ENCODE measurements at places on chromosomes 4 and X. TPM values are rescaled to one million over a fixed set of nuclear protein-coding genes. Genes with fewer than 3 reads are reported as not detected.

DNA sequence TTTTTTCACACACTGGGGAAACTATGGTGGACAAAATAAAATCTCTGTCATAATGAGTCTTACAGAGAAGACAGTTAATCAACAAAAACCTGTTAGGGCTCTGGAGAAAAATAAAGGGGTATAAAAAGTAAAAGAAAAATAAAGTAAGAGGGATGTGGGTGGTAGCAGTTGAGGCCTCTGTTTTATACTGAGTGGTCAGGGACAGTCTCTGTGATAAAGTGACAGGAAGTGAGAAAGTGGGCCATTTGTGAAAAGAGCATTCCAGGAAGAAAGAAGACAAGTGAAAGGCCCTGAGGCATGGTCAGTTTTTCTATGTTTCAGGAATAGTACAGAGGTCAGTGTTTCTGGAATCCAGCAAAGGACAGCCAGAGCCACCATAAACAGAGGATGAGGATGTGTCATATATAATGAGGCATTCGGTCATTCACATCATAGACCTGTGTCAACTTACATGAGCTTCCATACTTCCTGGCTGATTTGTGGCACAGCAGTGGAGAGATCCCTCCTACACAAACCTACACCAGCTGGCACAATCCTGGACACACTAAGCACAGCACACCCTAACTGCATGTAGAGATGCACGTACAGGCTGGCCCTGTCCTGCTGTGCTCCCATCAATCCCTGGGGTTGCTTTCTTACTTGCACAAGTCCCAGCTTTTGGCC lies 64.4 kb upstream of the NAP1L5 start:
- no peak for DNase-seq

- no peak for DNase-seq
Measured at GRCh38 chr4:183571350-183571941, 66.6 kb downstream of the ING2 start.

DNA sequence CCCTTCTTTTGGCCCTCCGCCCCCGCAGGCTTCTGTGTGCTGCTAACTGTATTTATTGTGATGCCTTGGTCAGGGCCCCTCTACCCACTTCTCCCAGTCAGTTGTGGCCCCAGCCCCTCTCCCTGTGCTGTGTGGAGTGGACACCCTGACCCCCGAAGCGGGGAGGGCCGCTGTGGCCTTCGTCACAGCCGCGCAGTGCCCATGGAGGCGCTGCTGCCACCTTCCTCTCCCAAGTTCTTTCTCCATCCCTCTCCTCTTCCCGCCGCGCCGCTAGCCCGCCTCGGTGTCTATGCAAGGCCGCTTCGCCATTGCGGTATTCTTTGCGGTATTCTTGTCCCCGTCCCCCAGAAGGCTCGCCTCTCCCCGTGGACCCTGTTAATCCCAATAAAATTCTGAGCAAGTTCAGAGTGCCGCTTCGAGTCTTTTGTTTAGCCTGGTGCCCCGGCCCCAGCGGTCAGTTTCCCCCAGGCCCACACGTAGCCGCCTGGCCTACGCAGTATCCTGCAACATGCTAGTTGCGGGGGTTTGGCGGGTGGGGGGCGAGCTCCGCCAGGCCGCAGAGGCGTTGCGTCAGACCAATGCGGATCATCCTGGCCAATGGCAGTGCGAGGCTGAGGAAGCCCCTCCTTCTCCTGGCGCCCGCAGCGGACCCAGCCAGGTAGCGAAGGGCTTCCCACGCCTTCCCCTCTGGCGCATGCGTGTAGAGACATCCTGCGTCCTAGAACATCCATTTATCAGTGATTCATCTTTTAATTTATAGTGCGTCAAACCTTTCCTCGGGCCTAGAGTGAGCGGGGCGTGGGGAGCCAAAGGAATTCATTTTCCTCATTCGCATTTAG lies 5.6 kb upstream of the KANTR start:
- peak; percentile 52 for DNase-seq

GABRG1 gene
- polyA plus RNA-seq, result 0.01 TPM

DNA sequence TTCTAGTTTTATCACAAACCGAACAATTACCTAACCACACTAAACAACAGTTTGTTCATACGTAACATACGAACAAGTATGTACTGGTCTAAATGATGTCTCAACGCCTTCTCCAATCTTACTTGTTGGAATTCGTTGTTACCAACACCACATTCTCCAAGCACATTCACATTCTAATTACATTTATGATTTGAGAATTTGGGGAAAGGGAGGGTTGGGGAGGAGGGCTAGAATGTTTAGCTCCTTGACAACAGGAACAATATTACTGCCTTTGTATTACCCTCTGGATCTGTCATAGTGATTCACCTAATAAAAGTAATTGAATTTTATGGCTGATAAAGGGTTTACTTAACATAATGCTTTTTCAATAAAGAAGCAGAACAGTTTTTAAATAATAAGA lies 24.4 kb downstream of the LCORL start:
- no peak for DNase-seq
